ENCODE measurements at places on chromosomes 11 and 22.

DNA sequence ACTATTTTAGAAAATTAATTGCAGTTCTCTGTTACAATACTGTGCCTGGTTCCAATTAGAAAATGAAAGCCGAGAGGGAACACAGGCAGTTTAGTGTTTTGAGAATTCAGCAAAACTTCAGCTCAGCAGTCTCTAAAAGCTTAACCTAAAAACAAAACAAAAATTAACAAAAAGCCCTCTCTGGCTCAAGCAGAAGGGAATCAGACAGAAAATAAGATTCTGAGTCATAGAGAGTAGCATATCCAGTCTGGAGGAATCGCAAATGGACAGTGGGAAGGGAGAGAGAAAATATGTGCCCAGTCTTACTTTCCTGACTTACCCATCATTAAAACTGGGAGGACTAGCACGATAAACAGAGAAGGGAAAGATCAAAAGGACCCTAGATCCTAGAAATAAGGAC lies 38.1 kb upstream of the CHRM4 start:
- DNase-seq = no peak

DNA sequence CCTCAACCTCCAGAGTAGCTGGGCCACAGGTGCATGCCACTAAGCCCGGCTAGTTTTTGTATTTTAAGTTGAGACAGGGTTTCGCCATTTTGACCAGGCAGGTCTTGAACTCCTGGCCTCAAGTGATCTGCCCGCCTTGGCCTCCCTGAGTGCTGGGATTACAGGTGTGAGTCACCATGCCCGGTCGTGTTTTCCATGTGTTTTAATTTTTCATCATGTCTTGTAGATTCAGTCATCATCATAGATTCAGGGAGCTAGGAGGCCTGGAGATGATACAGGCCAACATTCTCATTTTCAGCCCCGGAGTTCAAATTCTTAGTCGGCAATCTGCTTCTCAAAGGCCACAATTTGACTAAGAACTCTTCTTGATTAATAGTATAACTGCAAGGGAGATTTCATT lies 73.5 kb upstream of the GRAMD1B start:
- DNase-seq = no peak

DNA sequence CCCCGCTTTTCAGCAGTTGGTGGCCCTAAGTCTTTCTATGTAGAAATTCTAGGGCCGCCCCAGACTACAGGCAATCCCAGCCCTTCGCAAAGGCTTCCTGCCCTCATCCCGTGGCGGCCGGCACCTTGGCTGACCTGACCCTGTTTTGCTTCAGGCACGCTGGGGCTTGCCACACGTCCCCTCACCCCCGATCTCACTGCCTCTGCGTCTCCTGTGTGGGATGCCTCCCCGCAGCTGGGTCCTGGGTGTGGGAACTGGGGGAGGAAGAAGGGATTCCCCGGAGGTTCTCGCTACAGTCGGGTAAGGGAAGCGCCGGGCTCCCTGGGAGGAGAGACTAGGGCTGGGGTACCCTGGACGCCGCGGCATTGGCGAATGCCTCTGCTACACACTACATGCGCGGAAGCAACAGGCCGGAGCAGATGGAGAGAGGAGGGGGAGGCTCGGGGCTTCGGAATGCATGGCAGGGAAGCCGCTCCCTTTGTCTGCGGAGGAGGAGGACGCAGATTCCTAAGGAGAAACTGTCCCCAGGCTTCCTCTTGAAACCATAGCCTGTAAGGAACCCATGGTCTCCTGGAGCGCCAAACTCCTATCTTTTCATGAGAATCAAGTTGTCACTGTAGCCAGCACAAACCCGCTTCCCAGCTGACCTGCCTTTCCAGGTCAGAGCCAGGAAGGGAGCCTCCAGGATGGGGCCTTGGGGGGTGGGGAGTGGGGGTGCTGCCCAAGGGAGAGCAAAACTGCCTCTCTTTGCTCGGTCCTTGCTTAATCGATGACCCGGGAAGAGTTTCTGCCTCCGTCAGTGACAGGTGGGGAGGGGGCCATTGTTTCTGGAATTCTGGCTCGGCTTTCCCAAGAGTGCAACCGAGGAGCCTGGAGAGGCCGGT lies 1.4 kb downstream of the DTX4 start:
- peak; percentile 46 for DNase-seq

DNA sequence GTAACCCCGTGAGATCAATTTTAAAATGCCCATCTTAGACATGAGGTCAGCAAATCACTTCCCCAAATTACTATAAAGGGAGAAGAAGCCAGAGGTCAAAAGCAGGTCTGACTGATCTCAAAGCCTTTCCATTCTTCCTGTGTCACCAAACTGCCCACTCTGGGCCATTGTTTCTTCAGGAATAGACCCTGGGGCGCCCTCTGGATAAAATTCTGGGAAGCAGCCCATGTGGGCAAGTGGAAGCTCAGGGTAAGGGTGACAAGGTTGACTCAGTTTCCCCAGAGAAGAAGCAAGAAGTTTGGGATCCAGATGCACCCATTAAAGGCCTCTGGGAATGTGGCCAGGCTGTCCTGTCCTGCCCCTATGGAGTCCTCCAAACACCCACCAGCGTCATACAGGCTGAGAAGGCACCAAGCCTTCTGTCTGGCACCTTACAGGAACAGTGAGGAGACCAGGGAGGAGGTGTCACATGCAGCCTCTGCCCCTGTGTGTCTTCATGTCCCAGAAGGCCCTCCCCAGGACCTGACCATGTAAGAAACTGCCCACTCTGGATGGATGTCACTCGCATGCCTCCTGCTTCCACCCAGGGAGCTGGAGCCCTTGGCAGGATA lies 50.1 kb downstream of the CHST1 start:
- DNase-seq = no peak

DNA sequence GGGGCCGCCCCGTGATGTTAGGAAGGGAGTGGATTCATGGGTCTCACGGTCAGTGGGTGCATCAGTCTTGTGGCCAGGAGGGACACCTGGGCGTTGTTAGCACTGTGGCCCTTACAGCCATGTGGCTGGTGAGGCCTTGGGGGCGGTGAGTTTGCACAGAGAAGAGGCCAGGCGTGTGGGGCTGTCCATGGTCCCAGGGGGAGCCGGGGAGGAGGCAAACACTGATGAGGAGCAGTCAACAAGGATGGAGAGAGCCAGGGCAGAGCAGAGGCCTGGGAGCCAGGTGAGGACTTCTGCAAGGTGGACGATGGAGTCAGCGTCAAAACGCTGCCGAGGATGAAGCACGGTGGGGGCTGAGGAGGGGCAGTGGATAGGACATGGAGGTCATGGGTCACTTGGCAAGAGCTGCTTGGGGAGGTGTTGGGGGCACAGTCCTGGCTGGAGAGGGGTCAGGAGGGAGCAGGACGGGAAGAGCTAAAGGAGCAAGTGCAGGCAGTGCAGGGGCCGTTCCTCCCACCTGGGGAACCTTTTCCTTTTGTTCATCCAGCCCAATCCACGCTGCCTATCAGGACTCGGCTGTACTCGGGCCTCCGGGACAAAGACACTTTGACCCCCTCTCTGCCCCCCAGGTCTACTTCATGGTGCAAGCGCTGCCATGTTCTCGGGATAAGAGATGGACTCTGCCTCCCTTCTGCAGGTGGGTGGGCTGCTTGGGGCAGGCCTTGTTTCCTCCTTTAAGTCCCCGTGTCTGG lies 801.1 kb downstream of the TBC1D22A start:
- DNase-seq = no peak

- DNase-seq = peak; percentile 16
Observed at GRCh38 chr11:1202776-1203504, 19.9 kb upstream of the MUC5B start.

DNA sequence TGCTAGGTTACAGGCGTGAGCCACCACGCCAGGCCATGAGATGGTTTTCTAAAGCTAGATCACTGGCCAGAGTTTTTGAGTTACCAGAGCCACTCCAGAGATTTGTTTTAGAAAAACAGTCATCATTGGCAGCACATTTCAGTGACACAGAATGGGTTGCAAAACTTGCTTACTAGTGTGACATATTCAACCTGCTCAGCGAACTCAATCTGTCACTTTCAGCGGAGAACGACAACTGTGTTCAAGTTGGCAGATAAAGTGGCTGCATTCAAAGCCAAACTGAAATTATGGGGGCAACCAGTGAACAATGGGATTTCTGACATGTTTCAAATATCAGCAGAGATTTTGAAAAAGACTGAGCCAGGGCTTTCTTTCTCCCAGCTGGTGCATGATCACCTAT lies 456.3 kb upstream of the ISX start:
- DNase-seq = no peak

DNA sequence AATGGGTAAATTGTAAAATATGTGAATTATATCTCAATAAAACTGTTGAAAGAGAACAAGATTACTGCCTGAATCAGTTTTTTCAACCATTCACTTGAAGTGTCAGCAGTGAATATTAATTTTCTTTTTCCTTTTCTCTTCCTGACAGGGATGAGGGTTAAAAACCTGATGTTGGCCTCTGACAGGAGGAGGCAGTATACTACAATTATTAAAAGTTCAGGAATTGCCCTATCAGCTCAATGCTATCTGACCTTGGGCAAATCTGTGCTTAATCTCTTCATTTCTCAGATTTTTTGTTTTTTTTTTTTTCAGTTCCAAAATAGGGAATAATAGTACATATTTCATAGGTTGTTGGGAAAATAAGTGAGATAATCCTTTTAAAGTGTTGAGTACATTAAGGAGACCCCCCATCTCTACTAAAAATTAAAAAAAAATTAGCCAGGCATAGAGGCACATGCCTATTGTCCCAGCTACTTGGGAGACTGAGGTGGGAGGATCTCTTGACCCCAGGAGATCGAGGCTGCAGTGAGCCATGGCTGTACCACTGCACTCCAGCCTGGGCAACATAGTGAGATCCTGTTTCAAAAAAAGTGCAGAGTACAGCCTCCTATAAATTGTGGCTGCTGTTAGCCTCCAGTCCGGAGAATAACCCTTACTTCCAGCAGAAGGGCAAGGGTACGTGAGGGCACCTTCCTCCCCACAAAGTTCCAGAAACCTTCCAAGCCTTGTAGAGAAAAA lies 48.8 kb downstream of the TRIM44 start:
- no peak for DNase-seq

DNA sequence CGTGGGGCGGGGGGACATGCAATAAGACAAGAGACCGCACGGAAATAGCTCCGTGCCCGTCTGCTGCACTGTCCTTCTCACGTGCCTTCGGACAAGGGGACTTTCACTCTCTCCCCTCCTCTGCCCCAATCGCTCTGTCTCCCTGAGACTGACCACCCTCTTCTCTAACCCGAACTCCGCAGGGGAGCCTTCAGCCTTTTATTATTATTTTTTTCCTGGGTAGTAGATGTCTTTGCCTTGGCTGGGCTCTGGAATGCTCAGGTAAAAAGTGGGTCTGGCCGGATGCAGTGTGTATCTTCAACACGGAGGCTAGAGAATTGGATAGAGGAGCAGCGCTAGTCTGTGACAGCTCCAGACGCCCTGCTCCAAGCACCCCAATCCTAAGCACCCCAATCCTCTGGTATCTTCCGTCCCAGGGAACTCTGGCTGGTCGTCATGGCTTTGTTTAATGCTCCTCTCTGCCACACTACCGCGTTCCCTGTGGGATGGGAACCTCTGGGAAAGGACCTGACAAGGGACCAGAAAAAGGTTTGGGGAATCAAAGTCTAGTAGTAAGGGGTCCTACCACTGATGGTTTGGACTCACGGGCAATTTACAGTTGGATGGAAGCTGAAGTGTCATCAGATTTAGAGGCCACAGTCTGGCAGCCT lies 25.1 kb upstream of the ROBO3 start:
- no peak for DNase-seq

DNA sequence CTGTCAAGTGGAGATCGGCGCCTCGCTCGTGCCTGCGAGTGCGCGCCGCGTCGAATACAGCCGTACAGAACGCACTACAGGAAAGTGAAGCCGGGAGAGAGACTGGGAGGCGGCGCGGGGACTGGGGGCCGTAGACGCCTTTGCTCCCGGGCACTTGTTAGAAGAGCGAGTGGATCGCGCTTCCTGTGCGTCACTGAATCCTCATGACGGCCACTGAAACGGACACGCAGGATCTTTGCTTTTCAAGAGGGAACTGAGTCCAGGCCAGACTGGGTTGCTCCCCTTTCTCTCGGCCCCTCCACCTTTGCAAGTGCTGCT lies 314 bp downstream of the RIC8A start:
- DNase-seq = no peak
